ENCODE measurements at places on chromosomes 3 and 15.
A peak's percentile ranks its signal among the peaks of the same experiment; 100 is the strongest.

GRCh38 chr3:155912579-155913190 is 42.2 kb downstream of the GMPS start:
- DNase-seq: no peak

- no peak for DNase-seq
Observed at GRCh38 chr3:71628522-71628921, 45.0 kb upstream of the FOXP1 start.

DNA sequence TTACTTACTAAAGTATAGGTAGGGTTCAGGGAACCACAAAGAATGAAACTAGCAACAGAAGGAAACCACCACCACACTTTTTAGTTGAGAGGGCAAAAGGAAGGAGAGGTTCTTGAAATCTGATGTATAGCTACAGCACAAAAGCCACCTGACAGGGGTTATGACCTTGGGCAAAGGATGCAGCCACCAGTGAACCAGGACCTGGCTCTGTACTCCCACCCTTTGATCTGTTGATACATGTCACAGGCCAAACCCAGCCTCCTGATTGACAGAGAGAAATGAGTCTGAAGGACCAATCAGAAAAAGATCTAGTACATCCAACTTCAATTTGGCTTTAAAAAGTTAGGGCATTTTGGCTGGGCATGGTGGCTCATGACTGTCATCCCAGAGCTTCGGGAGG is 20.0 kb upstream of the BLM start:
- DNase-seq: no peak

DNA sequence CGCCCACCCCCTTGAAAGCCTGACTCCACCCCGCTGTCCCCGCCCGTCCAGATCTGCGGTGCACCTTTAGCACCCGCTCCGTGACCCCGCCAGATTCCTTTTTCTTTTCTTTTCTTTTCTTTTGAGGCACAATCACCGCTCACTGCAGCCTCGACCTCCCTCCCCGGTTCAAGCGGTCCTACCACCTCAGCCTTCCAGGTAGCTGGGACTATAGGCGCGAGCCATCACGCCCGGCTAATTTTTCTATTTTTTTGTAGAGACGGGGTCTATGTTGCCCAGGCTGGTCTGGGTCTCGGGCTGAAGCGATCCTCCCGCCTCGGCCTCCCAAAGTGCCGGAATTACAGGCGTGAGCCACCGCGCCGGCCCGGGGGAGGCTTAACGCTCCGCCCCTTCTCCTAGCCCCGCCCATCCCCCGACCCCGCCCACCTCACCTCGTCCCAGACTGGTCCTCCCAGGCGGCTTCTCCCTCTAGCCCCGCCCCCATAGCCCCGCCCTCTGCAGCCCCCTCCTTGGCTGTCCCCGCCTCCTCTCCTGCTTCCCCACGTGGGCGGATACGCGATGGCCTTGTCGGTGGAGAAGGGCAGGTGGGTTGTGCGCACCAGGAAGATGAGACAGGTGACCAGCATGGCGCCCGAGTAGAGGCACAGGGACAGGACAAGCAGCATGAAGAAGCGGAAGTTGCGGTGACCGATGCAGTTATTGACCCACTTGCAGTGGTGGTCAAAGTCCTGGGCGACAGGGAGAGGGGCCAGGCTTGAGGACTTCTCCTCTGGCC is 3.2 kb downstream of the ZDHHC19 start:
- peak; percentile 73 for DNase-seq

DNA sequence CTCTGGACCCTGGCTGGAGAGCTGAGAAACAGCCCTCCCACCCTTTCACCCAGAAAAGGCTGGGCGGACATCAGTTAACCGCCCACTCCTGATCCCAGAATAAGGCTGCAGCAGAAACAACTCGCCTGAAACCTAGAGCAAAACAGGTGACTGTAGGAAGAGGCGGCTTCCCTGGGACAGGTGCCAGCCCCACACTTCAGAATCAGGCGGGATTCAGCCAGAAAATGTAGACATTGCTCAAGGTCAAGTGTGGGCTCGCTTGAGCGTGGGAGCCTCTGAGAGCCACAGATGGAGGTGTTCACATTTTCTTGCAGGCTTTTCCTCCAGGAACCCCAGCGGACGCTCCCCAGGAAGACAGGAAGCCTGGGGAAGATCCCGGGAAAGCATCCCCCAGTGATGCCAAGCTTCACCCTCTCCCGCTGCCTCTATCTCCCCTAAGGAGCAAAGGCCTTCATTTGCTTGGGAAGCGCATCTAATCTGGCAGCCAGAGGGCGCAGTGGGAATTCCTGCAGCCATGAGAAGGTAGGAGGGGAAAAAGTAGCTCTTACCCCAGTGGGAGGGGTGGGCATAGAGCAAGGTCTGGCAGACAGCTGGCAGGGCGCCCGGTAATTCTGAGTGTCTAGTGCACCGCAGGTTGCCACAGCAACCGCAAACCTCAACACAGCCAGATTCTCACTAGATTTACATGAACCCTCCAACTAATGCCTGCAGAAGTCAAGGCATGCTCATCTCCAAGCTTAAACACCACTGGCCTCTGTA is 77.7 kb downstream of the OCA2 start:
- DNase-seq: no peak
